NCI-H2081 (cell line): ENCODE measurements at places on chromosomes 6 and 20.

DNA sequence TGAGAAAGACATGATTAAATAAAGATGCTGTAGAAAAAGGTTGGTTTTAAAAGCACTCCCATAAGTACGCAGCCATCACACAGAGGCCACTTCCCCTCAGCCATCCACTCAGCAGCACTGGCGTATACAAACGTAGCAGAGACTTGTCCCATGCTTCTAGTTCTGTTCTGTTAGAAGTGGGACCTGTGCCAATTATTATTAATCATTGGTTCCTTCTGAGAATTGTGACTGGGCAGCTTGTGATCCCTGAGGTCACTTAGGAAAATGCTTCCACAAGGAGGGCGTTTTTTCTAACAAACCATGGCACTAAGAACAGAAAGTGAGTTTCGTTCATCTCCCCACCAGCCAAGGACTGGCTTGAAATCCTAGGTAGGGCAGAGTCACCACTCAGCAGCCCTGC is 53.9 kb downstream of the FAM120B start:
- DNase-seq: no peak

DNA sequence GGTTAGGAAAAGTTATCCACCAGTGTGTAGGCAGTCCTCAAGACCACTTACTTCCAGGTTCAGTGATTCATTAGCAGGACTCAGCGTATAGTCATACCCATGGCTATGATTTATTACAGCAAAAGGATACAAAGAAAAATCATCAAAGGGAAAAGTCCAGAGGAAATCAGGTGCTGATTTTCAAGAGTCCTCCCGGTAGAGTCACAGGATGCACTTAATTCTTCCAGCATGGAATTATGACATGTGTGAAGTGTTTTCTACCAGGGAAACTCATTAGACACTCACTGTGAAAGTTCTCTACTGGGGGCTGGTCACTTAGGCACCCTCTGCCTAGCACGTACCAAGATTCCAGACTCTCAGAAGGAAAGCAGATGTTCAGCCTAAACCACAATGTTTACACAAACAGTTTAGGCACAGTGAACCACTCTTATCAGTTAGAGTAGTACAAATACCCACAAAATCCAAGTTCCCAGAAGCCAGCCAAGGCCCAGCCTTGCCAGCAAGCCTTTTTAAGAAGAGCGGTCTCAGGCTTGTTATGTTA is 10.2 kb downstream of the WFDC3 start:
- no peak for DNase-seq

GRCh38 chr20:63067721-63068560 is 61.2 kb upstream of the BHLHE23 start:
- no peak for DNase-seq

- peak; percentile 81 for DNase-seq
These were observed at the start of gene HLA-E for GRCh38 chr6:30489081-30490025. HLA-E (plus strand) TSS chr6:30489509; CDS start chr6:30489532, 23 bp downstream.
